Stimulated activated CD8-positive, alpha-beta memory T cell treated with anti-CD3 and anti-CD28 coated beads, Interleukin-7, amount 100 ng/mL, for 1 hour (primary cell): ENCODE measurements at places on chromosomes 5 and 9.

DNA sequence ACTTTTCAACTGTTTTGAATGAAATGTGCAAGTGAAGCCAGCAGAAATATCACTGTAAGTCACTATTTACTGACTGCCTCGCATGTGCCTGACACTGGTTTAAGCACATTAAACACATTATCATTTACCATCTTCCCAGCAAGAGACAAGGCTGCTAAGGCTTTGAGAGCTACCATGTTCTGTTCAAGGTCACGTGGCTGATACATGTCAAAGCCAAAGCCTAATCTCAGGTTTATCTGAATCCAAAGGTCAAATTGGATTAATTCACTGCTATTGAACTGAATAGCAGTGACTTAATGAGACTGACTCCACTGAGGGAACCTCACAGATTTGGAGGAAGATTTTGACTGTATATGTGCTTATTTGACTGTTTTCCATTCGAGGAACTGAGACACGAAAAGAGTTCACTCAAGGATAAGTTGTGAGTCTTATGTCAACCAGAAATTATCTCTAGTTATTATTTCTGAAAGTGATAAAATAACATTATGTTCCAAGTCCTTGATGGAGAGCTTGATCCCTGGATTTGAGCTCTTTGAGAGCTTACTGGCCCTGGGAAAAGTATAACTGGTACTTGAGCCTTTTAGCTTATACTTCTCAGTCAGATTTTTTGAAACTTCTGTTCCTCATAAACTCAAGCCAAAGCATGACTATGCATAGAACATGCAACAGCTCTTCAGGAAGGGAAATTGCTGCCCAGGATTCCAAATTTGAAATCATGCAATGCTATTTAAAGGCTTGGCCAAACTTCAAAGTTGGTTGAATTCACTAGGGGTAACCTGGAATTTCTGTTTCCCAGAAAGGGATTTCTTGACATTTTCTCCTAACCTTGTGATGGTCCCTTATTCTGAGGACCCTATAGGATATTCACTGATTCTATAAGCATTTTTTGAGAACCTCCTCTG lies 23.4 kb upstream of the ARHGAP26 start:
- DNase-seq = no peak

GRCh38 chr9:94794476-94795167 lies 68.1 kb downstream of the AOPEP start:
- DNase-seq = no peak

GRCh38 chr9:73180403-73180802 lies 28.7 kb downstream of the ANXA1 start:
- DNase-seq = no peak

- no peak for DNase-seq
Measured at GRCh38 chr5:128708841-128709240, 170.8 kb upstream of the FBN2 start.

DNA sequence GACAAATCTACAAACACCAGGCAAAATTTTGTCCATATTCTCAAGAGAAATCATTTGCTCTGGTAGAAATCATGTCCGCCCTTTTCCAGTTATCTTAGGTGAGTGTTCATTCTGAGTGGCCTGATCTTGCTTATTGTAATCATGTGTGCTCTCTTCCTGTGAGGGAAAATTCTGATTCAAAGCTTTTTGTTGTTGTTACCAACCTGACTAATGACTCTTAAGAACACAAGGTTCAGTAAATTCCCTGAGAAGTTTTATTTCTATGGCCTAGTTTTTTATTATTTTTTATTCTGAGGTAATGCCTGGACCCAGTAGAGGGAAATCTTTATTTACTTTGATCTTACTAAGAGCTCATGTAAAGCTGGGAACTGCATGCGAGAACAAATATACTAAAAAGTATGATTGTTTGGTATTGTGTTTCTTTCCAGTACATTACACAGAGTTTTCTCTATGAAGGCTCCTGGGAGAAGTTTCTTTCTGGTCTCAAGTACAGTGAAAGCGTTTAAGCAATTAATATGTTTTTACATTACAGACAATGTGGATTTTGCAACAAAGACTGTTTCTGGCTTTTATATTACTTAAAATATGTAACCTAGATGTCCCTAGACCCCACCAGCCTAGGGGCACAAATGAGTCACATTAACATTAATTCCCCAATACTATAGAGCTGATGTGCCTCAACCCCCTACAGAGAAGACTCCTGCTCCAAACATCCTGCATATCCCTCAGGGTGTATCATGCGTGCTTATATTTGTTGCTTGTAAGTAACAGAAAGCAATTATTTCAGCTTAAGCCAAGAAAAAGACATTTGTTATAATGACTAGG lies 138.1 kb downstream of the TMEM167A start:
- DNase-seq = no peak

- DNase-seq = no peak
Measured at GRCh38 chr5:37207802-37208201, 41.4 kb downstream of the CPLANE1 start.

DNA sequence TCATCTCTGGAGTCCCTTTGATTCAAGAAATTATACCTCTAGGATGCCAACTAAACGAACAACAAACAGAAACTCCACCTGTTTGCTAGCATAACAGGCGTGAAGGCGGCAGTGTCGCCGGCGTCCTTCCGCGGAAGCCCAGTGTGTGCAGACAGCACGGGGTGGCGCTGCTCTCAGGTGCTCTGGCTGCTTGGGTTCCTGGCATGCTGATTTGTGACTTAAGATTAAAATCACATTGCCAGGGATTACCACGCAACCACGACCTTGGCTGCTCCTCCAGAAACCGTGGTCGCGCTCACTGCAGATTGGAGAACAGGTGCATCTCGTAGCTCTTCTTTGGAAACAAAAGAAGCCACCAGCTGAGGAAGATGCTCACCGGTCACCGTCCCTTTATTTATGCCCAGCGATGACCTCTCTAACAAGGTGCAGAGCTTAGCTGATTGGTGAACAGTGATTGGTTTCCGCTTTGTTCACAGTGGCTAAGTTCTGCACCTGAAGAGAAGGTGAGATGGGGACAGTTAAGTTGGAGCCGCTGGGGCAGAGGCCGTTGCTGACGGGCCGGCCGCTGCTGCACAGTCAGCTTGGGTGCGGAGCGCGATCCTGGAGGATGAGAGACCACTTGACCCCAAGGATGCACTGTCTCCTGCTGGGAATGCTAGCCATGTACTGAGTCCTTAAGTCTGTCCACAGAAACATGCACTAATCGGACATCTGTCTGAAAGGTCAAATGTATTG lies 232.3 kb downstream of the FANCC start:
- no peak for DNase-seq

- DNase-seq = no peak
Measured at GRCh38 chr5:172418862-172419814, 35.2 kb downstream of the SH3PXD2B start.
